Suppressor macrophage (primary cell): ENCODE measurements at places on chromosomes 12 and 14.

DNA sequence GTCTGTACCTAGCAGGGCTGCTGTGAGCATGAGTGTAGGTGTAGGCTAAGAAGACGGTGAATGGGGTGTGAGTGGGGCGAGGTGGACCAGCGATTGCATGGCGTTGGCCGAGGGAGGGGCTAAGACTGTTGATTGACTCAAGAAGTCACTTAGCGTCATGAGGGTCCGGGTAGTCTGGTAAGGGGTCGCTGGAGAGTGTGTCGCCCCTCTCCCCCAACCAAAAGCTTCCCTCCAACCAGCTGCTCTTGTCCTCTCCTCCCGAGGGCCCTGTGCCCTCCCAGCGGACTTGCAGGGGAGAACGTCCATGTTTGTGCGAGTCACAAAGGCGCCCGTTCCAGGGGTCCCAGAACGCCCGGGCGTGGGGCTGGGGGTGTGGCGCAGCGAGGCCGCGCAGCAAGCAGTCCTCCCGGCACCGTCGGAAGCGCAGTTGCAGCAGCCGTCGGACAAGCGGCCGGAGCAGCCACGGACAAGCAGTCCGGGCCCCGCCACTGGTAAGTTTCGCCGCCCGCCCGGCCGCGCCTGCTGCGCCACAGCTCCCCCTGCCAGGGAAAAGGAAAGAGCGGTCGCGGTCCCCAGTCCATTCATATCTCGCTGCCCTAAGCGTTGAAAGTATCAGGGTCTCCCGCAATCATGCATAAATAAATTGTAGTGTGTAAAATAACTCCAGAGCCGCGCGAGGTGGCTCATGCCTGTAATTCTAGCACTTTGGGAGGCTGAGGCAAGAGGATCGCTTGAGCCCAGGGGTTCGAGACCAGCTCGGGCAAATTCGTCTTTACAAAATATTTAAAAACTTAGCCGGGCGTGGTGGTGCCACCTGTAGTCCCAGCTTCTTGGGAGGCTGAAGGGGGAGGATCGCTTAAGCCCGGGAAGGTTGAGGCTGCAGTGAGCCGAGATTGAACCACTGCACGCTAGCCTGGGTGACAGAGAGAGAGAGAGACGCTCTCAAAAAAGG is at the start of gene CCDC63:
Gene CCDC63 (plus strand): TSS at position 373 of the 952 bp plus-strand sequence. CDS start 5,968 bp downstream, outside the sequence.
- DNase-seq, result peak; percentile 80

GRCh38 chr12:119375883-119376190 is 41.3 kb downstream of the CCDC60 start:
- DNase-seq, result no peak

GRCh38 chr14:56328021-56328420 is 209.8 kb downstream of the PELI2 start:
- no peak for DNase-seq

DNA sequence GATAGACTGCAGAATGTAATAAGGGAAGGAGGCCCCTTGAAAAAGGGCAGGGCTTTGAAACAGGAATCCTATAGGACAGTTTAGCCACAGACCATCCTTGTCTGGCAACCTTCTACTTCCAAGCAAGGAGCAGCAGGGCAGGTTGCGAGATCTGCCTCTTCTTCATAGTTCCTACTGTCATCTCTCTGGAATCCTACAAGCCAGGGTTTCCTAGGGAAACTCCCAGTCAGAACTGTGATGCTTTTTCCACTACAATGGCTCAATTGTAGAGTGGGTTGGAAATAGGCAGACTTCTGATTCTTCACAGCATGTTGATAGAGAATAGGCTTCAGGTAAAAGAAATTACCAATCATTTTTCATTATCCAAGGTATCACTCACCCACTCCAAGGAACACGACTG is 186.3 kb downstream of the DACT1 start:
- DNase-seq, result no peak

DNA sequence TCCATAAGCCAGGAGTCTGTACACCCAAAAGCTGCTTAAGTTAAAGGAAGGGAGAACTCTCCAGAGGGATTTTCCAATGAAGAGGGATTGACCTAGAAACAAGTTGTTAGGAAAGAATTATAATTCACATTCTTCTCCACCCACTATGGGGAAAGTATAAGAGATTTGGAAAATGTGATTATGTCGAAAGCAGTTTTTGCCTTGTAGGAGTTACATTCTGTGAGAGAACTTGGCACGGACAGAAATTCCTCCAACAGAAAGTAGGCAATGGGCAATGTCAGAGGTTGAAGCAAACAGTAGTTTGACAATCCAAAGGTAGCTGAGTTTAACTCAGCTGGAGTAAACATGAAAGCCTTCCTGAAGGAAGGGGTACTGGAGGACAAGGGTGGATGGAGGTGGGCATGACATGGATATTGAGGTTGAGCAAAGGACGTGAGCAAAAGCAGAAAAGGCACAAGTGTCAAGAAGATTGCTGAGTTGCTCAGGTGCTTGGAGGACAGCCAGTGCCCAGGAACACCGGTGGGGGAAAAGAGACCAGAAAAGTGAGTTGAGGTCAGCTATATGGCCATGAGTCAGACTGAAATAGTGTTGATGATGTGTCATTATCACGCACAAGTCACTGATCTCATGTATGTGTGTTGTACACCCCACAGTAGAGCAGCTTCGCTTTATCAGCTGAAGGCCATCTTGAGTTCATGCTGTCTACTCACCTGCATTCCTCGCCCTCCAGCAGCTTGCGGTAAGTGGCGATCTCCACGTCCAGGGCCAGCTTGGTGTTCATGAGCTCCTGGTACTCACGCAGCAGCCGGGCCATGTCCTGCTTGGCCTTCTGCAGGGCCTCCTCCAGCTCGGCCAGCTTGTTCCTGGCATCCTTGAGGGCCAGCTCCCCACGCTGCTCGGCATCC is 4.0 kb downstream of the KRT5 start:
- DNase-seq, result no peak

DNA sequence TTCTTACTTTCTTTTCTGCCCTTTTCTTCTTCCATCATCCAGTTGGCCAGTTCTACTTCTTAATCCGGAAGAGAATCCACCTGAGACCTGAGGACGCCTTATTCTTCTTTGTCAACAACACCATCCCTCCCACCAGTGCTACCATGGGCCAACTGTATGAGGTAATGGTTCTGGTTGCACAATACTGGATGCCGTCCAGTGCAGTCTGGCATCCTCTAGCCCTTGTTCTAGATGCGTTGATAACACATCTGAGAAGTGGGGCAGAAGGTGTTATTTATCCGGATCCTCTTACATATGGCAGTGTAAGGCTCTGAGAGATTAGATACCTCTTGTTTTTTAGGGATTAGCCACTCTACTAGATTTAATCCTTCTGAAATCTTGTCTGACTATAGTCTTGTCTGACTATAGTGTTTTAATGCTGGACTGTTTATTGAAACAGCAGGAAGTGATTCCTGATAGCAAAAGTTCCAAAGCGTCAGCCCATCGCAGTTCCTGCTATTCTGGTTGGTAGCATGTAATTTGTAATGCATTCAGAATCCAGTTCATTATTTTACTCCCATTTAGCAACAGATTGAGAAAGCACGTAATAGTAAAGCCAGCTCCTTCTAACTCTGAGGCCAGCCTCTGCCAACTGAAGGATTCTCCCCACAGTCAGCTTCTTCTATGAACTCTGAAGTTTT is 7.9 kb downstream of the GABARAPL1 start:
- peak; percentile 26 for DNase-seq

DNA sequence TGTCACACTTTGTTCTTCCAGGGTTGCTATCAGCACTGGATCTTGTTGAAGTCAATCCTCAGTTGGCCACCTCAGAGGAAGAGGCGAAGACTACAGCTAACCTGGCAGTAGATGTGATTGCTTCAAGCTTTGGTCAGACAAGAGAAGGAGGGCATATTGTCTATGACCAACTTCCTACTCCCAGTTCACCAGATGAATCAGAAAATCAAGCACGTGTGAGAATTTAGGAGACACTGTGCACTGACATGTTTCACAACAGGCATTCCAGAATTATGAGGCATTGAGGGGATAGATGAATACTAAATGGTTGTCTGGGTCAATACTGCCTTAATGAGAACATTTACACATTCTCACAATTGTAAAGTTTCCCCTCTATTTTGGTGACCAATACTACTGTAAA is 23.7 kb downstream of the VTI1B start:
- no peak for DNase-seq

- DNase-seq, result no peak
Observed at GRCh38 chr12:79409562-79409961, 281.2 kb downstream of the PAWR start.

GRCh38 chr14:77423423-77423822 is at the start of gene NOXRED1:
NOXRED1 (minus strand) TSS chr14:77423523; CDS start chr14:77422889, 634 bp downstream.
- DNase-seq, result no peak

DNA sequence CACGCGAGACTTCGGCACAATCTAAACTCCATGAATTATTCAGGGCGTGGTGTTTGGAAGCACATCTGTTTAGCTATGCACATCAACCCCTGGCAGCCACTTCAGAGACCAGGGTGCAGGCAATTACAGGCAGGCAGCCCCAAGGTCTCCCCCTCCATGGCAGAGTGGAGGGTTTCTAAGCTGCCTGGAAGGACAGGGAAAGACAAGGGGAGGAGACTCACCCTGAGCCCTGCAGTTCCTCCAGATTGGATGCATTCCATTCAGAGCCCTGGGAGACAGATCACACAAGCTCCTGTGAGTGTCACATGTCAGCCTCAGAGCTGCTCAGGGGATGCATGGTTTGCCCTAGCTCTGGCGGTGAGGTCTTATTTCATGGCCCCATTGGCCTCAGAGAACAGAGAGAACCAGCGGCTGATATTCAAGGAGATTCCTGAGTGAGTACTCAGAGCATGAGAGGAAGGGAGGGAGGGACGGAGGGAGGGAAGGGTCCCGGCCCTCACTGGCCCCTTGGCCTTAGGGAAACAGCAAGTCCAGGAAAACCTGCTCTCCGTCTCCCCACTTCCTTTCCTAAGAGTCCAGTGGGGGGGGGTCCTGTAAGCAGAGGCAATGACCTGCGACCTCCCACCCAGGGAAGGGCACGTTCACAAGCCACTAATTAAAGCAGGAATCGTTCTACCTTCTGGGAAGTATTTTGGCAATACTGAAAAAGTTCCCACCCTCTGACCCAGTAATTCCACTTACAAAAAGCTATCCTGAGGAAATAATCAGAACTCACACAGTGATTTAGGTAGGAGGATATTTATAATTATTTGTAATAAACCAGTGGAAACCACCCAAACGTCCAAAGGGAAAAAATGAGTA is 55.1 kb downstream of the SSH1 start:
- no peak for DNase-seq

- DNase-seq, result no peak
Observed at GRCh38 chr12:77842430-77842829, 11.7 kb downstream of the NAV3 start.

DNA sequence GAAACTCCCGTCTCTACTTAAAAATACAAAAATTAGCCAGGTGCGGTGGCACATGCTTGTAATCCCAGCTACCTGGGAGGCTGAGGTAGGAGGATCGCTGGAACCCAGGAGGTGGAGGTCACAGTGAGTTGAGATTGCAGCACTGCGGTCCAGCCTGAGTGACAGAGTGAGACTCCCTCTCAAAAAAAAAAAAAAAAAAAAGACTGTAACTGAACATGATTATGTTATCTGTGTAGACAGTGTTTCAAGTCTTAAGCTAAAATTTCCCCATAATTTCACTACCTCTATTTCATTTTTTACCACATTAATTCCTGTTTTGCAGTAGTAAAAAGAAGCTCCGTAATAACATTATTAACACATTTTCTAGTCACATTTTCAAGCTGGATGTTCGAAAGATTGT is 5.4 kb downstream of the PLBD1 start:
- DNase-seq, result peak; percentile 74

- DNase-seq, result peak; percentile 72
Observed at GRCh38 chr14:34331728-34332623, 130.1 kb downstream of the SPTSSA start.

- DNase-seq, result no peak
Observed at GRCh38 chr12:56014205-56014604, 6.6 kb upstream of the IKZF4 start.

GRCh38 chr12:24996102-24996797 is 47.3 kb upstream of the BCAT1 start:
- no peak for DNase-seq

GRCh38 chr14:101839236-101839635 is 77.7 kb downstream of the PPP2R5C start:
- DNase-seq, result no peak

DNA sequence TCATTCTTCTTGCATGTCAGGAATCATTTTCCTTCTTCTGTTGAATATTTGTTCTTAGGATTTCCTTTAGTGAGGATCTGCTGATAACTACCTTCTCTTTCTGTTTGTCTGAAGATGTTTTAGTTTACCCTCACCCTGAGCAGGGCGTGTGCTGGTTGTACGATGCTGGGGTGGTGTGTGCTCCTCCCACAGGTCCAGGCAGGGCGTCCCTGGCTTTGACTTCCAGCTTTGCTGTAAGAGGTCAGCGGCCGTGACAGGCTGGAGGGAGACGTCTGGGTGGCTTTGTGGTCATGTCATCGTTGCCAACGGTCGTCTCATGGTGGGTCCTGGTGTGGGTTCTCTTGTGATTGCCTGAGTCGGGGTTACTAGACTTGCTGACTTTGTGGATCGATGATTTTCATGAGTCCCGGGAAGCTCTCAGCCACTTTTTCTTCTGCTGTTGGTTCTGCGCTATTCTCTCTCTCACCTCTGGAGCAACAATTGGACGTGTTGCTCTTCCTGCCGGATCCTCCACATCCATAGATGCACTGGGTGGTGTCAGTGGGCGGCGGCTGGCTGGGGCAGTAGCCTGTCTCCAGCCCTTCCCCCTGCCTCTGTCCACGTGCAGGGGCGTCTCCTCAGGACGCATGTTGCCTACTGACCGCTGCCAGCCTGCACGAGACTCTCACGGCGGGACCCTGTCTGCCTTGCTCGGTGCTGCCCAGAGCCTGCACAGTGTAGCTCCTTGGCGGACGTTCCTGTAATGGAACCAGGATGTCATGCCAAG is 8.4 kb downstream of the PACS2 start:
- no peak for DNase-seq

GRCh38 chr12:114976959-114977358 is 293.0 kb upstream of the TBX3 start:
- no peak for DNase-seq

GRCh38 chr12:27940756-27941402 is 31.7 kb downstream of the PTHLH start:
- DNase-seq, result peak; percentile 62

DNA sequence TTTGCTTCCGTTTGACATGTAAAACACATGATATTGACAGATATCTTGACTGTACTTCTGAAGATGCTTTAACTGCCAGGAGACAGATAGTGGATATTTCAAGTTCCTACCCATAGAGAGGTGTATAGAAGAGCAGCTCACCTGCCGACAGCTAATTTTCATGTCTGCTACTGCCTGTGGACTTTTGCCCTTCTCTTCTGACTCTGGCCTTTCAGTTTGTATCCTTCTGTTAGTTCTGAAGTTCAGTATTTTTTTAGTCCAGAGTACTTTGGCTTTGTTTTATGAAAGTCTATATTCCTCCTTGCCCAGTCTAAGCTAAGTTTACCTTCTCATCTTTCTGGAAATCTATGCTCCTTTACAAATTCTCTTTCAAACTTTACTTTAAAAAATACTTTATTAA is 30.8 kb upstream of the STK38L start:
- DNase-seq, result no peak
